ENCODE measurements at places on chromosomes 6 and 20.

GRCh38 chr6:118523216-118523615 is 24.9 kb upstream of the PLN start:
- no peak for DNase-seq

DNA sequence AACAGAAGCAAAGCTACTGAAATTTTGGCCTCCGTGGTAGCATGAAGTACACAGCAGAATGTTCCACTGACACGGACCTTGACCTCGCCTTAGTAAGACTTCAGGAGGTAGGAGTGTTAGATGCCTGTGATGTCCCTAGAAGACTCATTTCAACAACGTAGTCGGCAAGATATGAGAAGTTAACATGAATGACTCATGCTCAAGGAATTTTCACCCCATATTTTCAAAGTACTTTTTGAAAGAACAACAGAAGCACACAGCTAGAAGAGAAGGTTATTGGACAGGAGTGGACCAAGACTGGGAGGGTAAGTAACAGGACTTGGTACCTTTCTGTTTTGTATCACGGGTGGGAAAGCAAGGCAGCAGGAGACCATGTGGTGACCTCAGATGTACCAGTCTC is 78.0 kb downstream of the DZANK1 start:
- no peak for DNase-seq

DNA sequence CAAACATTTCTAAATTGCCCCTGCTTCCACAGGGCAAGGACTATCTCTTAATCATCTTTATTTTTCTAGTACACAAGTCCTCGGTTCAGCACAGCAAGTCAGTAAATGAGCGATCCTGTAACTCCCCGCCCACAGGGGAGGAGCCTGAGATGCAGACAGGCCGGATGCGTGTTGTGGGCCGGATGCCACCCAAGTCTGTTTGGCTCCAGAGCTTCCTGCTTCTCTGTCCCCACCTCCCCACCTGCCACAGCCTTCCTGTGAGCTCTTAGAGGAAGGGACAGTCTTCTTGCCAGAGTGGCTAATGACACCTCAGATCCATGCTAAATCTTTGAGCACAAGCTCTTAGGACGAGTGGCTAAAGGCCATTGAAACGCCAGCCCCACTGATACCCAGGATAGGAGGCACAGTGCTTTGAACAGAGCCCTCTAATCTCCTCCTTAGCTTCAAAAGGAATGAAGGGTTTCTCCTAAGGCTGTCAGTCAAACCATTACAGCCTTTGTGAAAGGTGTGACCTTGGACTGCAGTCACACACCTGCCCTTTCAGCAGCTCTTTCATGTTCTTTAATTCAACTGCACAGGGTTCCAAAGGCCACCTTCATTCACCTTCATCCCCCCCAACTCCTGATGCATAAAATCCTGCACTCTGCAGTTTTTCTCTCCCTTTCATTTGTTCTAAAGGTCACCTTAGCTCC is 264.3 kb downstream of the TFAP2C start:
- DNase-seq: no peak

- DNase-seq: no peak
Observed at GRCh38 chr20:57868310-57868709, 158.5 kb upstream of the PMEPA1 start.

DNA sequence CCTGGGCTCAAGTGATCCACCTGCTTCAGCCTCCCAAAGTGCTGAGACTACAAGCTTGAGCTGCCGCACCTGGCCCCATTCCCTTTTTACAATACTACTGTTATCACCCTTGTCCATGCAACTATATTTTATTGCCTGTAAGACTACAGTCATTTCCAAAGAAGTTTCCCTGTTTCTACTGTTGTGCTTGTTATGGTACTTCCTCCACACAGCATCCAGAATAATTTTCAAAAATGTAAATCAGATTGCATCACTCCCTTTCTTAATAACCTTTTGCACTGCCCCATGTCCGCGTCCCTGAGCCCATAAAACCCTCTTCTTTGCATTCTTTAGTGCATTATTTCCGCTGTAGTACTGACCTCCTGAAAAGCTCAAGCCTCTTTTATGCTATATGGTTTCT is 128.9 kb upstream of the AKIRIN2 start:
- DNase-seq: no peak

- no peak for DNase-seq
Observed at GRCh38 chr6:11767978-11768756, 10.4 kb downstream of the ADTRP start.

- DNase-seq: no peak
Observed at GRCh38 chr20:9235518-9235917, 166.6 kb downstream of the PLCB4 start.

DNA sequence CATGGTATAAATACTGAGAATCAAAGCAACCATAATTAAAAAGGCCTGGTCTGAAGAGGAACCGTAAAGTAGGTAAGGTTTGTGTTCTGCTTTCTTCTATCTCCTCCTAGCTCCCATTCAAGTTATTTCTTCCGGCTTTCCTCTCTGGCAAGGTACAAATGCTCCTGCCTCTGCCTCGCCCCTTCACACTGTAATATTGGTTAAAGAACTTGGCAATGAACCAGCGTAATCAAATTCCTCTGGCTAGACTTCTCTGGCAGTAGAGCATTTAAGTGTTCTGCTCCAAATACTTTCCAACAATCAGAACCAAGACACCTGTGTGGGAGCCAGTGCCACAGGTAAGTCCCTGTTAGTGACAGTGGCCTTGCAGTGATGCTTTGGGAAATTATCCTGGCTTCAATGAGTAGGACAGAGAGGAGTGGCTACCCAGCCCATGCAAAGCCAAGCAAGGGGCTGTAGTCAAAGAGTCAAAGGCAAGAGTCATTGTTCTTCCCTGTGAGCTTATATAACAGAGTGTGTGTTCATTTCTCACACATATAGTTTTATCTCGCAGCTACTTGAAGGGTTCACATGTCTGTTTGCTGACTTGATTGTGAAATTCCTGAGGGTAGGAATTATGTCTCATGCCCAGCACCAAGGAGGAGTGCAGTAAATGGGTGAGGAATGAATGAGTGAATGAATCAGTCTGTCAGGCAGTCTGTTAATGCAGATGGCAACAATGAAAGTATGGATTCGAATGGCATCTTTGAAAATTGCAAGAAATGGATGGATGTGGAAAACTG is 329.3 kb downstream of the NRN1 start:
- no peak for DNase-seq

DNA sequence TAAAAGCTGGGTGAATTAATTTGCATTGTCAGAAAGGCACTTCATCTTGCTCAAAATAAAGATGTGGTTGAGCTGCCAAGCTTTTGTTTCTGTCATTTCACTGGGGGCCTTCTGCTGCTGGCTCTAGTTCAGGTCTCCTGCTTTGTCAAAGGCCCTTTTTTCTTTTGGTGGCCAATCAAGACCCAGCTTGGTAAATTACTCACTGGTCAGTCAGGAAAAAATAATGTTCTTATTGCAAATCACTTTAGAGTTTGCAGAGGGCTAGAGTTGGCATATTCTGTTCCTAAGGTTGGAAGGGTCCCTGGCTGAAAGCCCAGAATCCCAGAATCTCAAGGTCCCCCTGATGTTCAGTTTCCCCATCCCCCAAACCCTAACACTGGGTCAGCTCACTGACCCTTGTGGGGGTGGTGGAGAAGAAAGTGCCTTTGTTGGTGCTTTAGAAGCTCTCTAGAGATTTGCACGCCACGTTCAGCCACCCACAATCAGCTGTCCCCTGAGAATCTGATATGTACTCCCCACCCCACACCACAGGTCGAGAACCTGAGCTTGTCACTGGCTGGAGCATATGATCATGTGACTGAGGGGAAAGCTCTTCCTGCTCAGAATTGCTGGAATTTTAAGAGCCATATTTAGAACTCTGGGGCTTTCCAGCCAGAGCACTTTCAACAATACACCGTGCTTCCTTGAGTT is 21.7 kb upstream of the BNIP5 start:
- DNase-seq: no peak

- DNase-seq: no peak
Observed at GRCh38 chr6:106363401-106364138, 3.1 kb downstream of the CRYBG1 start.

DNA sequence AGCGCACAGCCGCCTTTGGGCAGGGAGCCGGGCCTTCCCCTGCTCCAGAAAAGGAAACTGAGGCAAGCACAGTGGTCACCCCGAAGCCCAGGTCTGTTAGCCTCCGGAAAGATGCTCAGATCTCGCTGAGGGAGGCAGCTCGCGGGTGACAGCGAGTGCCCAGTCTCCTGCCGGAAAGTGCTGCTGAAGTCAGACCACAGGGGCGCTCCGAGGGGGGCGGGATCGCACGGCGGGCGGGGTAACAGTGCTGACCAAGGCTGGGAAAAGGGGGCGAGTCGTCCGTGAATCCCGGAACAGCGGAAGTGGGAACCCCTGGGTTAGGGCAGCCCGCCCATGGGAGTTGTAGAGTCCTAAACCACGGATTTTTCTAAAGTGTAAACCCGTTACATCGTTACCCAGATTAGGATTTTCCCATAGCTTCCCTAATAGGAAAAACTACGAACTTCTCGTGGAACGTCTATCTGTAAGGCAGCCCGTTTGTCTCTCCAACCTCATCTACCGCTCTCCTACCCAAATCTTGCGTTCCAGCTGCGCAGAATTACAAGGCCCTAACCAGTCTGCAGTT is 504 bp downstream of the VPS16 start:
- DNase-seq: no peak

DNA sequence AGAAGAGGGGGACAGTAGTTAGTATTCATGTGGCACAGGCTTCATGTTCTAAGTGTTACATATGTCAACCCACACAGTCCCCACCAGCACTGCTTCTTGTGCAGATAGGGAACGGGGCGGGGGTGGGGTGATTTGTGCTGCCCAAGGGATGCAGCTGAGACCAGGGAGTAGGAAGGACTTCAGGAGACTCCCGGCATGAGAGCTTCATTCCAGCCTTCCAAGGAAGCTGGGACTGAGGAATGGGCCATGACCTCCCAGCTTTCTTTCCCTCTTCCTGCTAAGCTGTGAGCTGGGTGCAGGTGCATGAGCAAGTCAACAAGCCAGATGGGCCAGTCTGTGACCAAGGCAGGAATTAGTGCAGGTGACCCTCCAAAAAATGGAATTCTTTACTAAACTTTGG is 9.2 kb downstream of the BEND3 start:
- no peak for DNase-seq

DNA sequence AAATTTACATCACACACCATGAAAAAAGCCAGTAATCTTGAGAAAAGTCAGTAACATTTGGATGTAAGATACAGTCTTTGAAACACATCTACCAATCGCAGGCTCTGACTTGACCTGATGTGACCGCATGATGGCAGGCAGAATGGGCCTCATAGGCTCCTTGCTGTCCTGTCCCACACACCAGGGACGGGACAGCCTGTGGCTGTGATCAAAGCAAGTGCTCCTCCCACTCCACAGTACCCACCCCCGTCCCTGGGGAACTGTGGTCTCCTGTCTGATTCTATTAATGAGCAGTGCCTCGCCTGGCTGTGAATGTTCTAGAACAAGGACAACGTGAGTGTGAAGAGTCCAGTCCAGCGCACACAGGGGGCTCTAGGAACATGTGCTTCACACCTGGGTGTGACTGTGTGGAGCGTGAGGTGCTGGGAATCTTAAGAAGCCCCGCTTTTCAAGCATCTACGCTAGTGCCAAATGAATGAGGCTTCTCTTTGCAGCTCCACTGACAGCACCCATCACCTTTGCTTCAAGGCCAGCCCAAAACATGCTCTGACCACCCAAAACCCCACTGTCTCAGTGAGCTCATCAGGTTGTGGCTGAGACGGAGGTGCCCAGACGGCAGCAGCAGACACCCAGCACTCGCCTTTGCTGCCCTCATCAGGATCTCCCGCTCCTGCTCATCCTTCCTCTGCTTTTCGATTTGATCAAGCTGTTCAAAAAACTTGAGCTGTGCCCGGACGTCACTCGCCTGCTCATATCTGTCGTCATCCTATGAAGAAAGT is 67.1 kb downstream of the TAF4 start:
- DNase-seq: no peak

GRCh38 chr6:149320796-149321195 is 3.3 kb downstream of the TAB2 start:
- no peak for DNase-seq

DNA sequence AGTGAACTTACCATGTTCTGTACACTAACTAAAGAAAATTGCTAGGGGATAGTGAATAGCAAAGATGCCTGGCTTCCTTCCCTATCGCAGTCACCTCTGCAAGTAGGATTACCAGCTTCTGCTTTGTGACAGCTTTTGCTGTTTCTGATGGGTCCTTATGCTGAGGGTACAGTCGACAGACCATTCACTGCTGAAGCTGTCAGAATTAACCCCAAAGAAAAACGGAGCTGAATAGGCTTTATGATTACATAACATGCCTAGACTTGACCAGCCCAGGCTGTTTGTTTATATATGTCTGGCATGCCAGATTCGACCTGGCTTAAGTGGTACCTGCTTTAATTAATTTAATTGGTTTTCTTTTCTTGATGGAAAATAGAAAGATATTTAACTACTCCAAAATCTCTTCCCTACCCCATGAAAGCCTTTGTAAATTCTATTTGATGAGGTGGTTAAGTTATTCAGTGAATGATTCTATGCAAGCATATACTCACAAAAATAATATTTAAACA is 21.7 kb upstream of the PRELID3B start:
- no peak for DNase-seq

GRCh38 chr6:133609415-133610226 is 279.3 kb upstream of the TCF21 start:
- DNase-seq: no peak

- DNase-seq: no peak
Observed at GRCh38 chr20:44961011-44961869, 1.0 kb upstream of the TOMM34 start.

DNA sequence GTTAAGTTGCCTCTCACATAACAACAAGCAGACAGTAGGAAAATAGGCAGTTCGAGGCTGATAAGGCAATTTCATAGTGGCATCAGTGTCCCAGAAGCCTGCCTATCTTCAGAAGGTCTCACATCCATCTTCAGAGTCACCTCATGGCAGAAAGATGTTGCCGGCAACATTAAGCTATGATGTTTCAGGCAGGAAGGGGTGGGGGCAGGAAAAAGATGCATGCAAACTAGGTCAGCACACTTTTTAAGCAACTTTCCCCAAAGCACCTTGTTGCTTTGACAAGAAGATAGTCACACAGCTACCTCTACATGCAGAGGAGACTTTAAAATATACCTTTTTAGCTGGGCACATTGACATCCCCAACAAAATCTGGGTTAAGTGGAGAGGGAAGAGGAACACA is 43.2 kb upstream of the SMIM8 start:
- no peak for DNase-seq

- DNase-seq: no peak
Observed at GRCh38 chr6:155455766-155456165, at the start of gene NOX3. Gene NOX3, minus strand, starts transcription at chr6:155455839. Its CDS starts 39 bp downstream, at chr6:155455800.

GRCh38 chr6:9412951-9413559 is 977.7 kb upstream of the SLC35B3 start:
- no peak for DNase-seq

GRCh38 chr6:41821266-41821665 is 33.8 kb downstream of the TOMM6 start:
- DNase-seq: no peak

- peak; percentile 77 for DNase-seq
Observed at GRCh38 chr6:46170357-46171289, at the start of gene ENPP5. Gene ENPP5, minus strand, starts transcription at chr6:46170980. Its CDS starts 2,718 bp downstream, at chr6:46168262.
